ENCODE measurements at places on chromosomes 16 and 17.

GRCh38 chr17:63124536-63124935 lies 158.5 kb downstream of the TANC2 start:
- DNase-seq = no peak

- no peak for DNase-seq
Measured at GRCh38 chr17:78787444-78787843, 5.4 kb upstream of the CYTH1 start.

DNA sequence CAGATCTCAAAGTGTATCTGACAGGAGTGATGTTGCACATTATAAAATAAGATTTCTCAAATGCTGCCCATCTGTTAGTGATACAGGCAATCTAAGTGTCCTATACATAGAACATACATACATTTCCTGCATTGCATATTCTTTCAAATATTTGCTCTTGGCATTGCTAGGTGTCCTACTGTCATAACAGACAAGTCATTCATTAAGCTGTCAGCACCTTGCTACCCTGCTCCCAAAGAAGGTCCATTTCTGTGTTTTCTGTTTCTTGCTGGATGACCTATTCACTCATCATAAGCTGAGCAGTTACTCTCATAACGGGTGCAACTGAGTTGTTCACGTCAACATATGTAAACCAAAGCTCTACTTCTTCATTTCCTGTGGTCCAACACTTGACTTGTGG lies 719.0 kb downstream of the KCNJ2 start:
- no peak for DNase-seq

GRCh38 chr17:73284354-73284753 lies 22.7 kb upstream of the CPSF4L start:
- no peak for DNase-seq

DNA sequence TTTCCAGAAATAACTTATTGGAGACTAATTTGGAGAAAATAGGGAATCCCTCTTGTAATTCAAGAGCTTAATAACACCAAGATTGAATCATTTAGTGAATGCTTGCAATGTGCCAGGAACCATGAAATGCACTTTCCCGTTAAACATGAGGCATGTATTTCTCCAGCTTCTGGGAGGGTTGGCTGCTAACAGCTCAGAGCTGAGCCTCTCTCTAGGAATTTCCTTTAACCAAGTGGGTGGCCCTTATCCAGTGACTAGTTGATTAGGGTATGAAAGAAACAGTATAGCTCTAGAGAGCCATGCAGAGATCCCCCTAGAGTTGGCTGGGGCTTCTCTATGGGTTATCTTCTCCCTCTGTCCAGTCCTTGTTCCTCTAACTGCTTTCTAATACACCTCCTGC lies 356.4 kb upstream of the GOT2 start:
- DNase-seq = no peak

GRCh38 chr17:17876959-17877528 lies 40.3 kb upstream of the SREBF1 start:
- no peak for DNase-seq
